Skeletal muscle cell (primary cell): ENCODE measurements at places on chromosomes 1 and 21.
A peak's percentile ranks its signal among the peaks of the same experiment; 100 is the strongest.

DNA sequence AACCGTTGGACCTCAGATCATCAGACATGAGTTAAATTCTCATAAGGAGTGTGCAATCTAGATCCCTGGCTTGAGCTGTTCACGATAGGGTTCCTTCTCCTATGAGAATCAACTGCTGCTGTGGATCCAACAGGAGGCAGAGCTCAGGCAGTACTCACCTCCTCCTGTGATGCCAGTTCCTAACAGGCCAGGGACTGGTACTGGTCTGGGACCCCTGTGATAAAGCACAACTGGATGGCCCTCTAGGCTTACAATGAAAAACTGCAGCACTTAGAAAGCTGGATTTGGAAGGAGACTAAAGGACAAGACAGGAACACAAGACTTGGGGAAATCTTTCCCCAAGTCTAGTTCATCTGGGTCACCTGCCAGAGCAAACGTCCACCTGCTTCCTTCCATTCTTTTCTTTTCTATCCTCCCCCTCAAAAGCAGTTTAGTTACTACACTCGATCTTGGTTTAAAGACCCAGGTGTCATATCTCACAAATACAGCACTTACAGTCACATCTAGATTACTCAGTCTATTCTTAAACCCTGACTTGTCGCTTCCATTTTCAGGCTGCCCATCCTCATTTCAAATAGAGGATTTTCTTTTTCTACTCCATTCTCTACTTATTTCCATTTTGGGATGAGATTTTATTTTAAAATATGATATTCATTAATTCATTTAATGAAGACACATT is 59.8 kb downstream of the PTPN14 start:
- no peak for DNase-seq

GRCh38 chr1:80218112-80218511 is 1211.6 kb upstream of the ADGRL4 start:
- peak; percentile 19 for DNase-seq

DNA sequence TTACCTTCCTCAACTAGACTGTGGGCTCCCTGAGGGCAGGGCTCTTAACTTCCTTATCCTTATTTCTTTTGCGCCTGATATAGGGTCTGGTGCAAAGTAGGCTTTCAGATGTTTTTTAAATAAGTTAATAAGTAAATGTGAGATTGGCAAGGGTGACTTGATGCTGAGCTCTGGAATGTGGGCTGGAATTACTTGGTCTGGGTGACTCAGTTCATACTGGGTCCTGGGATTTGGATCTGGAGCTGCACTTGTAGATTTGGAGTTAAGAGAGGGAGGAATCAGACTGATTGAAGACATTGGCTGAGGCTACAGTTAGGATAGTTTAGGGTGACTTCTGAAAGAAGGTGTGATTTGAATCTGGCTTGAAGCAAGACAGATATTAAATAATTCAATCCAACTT is 190.9 kb downstream of the GIPC2 start:
- no peak for DNase-seq

- no peak for DNase-seq
Measured at GRCh38 chr21:16085421-16085820, 355.6 kb downstream of the USP25 start.

- DNase-seq = no peak
Measured at GRCh38 chr21:35048183-35048601, 910 bp downstream of the RUNX1 start.

- no peak for DNase-seq
Measured at GRCh38 chr21:45333583-45334121, 46.0 kb upstream of the POFUT2 start.

GRCh38 chr1:235050911-235051360 is 77.7 kb downstream of the TOMM20 start:
- no peak for DNase-seq

- no peak for DNase-seq
Measured at GRCh38 chr1:3467096-3468036, 12.9 kb downstream of the ARHGEF16 start.

- DNase-seq = no peak
Measured at GRCh38 chr1:175797576-175797975, 54.2 kb upstream of the TNR start.

DNA sequence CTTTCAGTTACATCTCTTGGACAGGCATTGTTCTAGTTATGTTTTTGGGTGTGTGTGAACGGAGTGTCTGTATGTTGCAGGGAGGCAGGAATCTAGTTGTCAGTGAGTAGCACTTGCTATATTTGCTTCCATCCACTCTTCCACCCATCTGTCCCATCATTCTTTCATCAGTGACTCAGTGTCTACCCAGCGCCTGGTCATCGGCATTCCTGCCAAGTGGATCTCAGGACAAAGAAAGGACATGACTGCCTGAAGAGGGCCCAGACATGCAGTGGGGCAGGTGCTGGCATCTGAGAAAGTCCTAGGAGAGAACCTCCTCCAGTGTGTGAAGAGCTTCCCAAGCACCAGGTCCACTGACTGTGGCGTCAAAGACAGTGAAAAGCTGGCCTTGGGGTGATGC is 27.3 kb upstream of the MAGOH start:
- DNase-seq = no peak

DNA sequence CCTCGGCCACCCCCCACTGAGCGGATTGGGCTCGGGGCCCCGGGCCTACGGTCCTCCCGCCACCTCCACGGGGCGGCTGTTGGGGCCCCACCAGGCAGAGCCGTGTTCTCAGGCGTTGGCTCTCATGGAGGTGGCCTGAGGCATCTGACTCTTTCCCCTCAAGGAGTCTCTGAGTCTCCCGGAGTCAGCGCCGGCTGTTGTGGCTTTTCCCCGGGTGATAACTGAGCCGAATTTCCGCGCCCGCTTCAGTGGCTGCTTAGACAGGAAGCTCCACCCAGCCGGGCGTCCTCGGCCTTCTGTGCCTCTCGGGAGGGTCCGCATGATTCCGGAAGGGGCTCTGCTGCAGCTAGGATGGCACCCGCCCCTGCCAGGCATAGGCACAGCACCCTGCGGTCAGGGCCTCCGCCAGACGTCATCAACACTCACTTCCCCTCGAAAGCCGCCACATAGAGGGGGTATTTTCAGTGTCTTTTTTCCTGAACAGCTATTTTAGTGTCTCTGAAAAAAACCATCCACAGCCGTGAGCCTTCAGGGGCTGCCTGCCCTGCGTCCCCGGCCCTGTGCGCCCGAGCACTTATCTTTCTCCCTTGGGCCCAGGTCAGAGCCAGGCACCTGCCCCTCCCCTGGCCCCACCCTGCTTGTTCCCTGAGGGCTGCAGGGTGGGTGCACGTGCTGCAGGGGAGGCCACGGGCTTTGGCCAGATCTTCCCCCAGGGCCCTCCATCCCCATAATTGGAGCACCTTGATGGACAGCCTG is 72.9 kb downstream of the SKI start:
- DNase-seq = no peak

GRCh38 chr1:37682334-37682987 is 9.9 kb upstream of the CDCA8 start:
- DNase-seq = peak; percentile 14

GRCh38 chr1:230501242-230501641 is 75.1 kb upstream of the PGBD5 start:
- DNase-seq = no peak

DNA sequence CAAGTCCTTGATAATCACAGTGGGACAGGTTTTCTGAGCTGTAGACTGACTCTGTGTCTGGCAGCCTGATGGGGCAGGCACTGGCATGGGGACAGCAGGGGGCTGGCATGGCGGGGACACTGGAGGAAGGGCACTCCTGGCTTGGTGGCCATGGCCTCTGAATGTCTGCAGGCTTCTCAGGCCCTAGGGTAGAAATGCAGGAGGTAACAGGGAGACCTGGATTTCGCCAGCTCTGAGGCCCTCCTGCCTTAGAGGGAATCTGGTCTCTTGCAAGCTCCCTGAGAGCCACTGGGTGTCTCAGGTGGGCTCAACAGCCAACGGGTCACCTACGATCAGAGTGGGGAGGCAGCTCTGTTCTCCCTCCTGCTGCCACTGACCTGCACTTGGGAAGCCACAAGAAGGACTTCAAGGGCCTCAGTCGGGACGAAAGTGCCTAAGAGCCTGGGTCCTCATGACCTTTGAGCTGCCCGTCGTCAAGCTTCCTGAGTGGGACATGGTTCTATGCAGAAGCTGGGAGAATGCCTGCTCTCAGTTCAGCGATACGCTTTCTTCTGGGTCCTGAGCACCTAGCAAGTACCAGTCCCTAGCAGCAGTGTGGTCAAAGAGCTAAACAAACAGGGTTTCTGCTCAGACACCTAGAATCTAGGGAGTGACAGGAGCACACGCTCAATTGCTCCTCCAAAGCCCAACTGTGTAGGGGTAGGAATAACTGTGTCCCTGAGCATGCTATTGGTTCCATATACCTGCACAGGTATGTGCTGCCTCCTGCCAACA is 569.0 kb downstream of the PTPRU start:
- no peak for DNase-seq

- DNase-seq = peak; percentile 50
Measured at GRCh38 chr1:58881471-58881994, 97.7 kb upstream of the JUN start.

GRCh38 chr1:166900987-166901386 is 24.9 kb upstream of the TADA1 start:
- no peak for DNase-seq

DNA sequence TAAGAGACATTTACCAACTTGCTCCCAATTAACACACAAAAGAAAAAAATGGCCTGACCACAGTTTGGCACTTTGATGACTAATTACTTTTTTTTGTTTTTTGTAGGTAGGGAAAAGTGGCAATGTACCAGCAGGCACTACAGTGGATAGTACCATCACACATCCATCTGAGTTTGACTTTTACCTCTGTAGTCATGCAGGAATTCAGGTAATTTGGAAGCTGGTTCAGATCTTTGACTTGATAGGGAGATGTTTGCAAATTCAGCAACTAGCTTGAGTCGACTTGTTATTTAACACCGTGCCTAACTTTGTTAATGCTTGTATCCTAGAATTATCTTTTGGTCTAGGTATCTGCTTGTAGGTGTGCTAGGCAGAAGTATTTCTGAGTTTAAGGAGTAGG is 33.0 kb upstream of the AGO1 start:
- no peak for DNase-seq

DNA sequence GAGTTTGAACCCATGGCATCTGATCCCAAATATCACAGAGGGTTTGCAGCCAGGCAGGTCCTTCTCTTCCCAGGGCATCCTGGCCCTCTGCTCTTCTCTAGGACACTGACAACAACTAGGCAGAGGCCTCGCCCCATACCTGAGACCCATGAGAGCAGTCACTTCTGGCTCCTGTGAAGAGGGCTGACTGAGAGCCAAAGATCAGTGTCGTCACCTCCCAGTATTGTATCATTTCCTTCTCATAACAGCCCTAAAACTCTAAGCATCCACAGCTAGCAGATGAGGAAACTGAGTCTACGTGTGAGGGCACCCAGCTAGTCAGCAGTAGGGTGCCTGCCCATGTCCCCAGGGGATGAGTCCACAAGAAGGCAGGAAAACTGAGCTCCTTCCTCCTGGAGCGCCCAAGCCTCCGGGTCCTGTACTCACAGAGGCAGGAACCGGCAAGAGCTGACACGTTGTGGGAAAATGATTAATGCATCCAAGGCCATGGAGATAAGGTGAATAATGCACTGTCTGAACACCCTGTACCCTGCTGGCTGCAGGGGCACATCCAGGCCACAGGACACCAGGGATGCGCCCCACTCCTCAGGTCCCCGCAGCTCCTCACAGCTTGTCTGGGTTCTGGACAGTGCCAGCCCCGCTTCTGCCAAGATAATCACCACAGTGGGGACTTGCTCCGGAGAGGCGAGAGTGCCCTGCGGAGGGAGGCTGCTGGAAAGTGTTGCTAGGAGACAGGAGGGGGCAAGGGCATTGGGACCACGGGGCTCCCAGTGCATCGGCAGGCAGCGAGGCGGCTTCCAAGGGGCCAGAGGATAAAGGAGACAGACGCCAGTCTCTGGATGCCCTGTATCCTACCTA is 340.0 kb downstream of the NPHP4 start:
- DNase-seq = no peak

GRCh38 chr1:5493851-5494311 is 498.3 kb downstream of the NPHP4 start:
- DNase-seq = no peak

DNA sequence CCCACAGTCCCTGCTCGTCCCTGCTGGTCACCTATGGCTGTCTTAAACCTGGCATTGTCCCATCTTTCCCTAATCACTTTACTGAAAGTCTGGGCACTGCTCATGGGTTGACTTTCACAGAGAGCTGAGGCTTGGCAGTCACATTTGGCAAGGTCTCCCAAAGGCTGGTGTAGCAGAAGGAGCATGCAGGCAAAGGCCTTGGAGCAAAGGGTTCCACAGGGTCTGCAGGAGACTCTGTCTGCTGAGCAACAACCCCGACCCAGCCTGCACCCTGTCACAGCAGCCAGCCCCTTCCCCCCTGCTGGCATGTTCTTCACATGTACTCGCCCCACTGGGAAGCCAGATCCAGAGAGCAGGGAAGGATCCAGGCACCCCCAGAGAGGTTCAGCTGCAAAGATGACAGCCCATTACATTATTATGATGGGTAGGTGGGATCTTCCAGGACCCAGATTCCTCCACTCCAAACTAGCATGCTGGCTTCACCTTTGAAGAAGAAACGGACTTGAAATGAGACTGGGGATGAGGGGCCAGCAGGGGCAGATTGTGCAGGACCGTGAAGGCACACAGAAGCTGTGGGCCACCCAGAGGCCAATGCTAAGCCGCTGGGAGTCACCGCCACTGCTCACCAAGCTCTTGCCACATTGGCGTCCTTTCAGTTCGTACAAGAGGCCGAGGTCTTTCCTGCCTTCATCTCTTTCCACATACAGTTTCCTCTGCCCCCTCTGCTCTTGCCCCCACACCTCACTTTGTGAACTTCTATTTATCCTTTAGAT is 14.2 kb upstream of the TMEM125 start:
- DNase-seq = no peak

DNA sequence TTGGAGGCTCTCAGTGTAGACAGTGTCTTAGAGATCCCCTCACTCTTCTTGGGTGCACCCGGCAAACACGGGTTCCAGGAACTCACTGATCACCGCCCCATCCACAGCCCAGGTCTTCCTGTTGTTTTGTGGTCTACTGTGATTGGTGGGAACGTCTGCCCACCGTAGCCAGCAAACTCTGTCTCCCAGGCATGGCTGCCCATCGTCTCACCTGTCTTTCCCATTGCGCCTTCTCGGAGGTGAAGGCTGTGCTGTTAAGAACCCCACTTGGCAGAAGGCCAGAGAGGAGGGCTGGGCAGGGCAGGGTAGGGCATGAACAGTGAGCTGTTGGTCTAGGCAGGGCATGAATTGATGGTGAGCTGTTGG is 14.1 kb upstream of the KCNA2 start:
- no peak for DNase-seq

DNA sequence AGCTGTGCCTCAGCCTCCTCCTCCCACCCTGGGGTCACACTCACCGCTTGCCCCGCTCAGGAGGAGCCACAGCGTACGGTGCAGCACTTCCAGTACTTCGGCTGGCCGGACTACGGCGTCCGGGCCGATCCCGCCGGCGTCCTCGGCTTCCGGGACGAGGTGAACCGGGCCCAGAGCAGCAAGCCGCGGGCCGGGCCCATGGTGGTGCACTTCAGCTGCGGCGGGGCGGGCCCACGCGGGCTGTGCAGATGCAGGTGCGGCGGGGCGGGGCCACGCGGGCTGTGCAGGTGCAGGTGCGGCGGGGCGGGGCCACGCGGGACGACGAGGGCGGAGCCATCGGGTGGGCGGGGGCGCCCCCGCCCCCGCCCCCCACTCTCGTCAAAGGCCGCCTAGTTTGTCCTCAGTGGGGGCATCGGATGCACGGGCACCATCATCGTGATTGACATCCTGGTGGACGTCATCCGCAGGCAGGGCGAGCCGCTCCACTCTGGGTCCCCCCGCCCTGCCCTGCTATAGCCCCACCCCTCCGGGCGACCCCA is 5.5 kb downstream of the RNF223 start:
- no peak for DNase-seq
